ENCODE measurements at places on chromosomes 11 and 22. TPM values are rescaled to one million over a fixed set of nuclear protein-coding genes. Genes with fewer than 3 reads are reported as not detected.
A peak's percentile ranks its signal among the peaks of the same experiment; 100 is the strongest.

The RBFOX2 gene
- 131 TPM for total RNA-seq

The SDHD gene
- 157 TPM for total RNA-seq

The OR52J3 gene
- not detected for total RNA-seq

DNA sequence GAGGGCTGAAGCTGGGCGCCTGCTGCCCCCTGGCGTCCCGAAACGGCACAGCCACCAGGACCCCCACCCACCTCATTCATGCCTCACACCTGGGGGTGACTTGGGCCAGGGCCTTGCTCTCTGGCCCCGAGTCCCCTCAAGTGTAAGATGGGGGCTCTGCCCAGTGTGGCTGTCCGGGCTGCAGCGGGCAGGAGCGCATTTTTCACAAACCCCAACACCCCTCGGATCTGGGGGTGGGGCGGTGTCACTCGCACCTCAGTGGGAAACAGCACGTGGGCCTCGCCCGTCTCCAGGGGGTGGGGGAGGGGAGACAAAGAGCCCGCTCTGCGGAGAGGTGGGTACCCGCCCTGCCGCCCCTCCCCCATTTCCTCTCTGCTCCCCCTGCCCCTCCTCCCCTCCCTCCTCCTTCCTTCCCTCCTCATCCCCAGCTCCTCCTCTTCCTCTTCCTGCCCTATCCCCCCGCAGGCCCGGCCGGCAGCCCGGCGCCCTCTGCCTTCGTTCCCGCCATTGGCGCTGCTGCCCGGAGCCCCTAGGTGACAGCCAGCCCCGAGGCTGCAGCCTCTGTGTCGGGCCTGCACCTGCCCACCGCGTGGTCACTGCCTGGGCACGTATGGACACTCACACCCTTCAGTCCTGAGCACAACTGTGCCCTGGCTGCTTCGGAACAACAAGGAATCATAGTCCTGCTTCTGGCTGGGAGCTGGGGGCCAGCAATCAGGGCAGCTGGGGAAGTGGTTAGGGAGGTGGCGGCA lies 6.8 kb upstream of the CDKN1C start:
- DNase-seq: peak; percentile 88

- DNase-seq: no peak
Measured at GRCh38 chr22:37749831-37750595, 53.2 kb downstream of the TRIOBP start.
